ENCODE measurements at places on chromosomes 5 and 9.

DNA sequence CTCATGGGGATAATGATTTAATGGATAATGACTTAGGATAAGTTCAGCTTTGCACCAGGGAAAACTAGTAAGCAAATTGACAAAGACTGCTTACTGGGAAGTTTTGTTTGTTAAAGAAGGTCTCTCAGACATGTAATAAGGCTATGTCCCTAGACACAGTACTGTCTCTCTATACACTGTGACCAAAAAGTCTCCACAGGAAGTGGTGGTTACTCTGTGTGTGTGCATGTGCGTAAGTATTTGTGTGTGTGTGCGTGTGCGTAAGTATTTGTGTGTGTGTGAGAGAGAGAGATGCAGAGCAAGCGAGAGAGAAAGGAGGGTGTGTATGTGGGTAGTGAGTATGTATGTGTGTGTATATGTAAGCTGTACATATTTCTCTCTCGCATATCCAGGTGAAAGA is 229.6 kb downstream of the GLIS3 start:
- DNase-seq: no peak

DNA sequence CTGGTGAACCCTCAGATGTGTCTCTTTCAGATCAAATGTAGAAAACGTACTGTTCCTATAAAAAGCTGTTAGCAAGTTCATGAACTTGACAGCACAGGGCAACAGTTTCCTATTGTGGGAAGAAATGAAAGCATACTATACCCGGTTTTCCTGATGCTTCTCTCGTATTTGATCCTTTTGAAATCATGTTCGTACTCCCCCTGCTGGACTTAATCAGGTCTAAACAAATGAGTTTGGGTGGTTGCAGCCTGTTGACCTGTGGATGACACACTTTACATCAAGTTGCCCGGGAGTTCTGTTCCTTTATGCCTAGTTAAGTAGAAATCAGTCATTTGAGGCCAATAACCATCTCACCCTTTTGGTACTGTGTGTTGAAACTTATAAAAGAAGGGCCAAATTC is 1992.3 kb downstream of the MAT2B start:
- DNase-seq: no peak

DNA sequence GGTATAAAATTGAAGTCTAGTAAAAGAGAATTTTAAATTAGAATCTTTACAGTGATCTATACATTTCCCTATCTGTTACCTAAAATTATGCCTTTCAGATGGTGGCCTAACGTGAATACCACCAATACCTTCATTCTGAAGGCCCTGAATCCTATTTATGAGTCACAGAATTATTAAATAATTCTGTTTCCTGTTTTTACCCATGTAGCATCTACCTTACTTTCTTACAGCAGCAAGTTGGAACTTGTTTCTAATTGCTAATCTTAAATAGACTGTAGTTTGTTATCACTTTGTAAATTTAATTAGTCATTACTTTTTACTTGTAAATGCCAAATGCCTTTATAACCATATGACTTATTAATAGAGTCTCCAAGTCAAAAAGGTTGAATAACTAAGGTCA is 135.0 kb downstream of the PDE4D start:
- no peak for DNase-seq

DNA sequence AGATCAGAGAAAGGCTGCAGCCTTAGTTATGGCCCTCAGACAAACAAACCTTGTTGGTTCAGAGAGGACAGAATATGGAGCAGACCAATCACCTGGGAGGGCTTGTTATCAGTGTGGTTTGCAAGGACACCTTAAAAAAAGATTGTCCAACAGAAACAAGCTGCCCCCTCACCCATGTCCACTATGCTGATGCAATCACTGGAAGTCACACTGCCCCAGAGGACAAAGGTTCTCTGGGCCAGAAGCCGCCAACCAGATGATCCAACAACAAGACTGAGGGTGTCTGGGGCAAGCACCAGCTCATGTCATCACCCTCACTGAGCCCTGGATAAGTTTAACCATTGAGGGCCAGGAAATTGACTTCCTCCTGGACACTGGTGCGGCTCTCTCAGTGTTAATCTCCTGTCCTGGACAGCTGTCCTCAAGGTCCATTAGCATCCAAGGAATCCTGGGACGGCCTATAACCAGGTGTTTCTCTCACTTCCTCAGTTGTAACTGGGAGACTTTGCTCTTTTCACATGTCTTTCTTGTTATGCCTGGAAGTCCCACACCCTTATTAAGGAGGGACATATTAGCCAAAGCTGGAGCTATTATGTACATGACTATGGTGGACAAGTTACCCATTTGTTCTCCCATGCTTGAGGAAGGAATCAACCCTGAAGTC is 36.9 kb upstream of the TBCA start:
- DNase-seq: no peak

DNA sequence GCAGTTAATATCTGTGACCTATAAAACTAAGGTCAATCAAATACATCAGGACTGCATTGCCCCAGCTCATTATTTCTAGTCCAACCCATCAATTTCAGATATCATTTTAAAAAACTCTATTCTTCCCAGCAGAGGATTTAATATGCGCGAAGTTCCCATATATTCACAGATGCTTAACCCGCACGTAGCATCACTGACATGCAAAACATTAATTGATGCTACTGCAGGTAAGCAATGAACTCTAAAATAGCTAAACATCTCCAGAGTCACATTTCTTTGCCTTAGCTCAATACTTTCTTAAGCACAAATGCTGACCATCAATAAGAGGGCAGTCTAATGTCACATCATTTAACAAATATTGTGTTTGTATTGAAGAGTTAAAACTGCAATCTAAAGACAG is 586.6 kb upstream of the CDH18 start:
- no peak for DNase-seq

Data from cortex of kidney (tissue), 1 donor.